ENCODE measurements at places on chromosomes 2 and 18.

DNA sequence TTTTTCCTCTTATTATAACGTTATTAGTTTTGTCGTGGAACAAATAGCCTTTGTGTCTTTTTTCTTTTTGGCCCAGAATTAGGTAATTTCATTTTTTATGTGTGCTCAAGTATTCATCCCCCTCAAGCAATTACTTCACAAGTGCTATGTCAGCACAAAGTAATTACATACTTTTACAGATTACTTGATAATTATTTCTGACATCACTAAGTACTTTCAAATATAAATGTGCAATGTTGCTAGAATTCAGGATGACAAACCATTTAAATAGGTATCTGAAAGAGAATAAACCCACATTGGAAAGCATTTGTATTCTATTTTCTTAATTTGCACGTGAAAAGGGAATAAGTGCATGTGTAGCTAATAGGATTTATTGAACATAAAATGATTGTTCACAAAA is 238.2 kb downstream of the CDH7 start:
- no peak for DNase-seq

- no peak for DNase-seq
Observed at GRCh38 chr2:97693476-97693875, 19.9 kb upstream of the ZAP70 start.

DNA sequence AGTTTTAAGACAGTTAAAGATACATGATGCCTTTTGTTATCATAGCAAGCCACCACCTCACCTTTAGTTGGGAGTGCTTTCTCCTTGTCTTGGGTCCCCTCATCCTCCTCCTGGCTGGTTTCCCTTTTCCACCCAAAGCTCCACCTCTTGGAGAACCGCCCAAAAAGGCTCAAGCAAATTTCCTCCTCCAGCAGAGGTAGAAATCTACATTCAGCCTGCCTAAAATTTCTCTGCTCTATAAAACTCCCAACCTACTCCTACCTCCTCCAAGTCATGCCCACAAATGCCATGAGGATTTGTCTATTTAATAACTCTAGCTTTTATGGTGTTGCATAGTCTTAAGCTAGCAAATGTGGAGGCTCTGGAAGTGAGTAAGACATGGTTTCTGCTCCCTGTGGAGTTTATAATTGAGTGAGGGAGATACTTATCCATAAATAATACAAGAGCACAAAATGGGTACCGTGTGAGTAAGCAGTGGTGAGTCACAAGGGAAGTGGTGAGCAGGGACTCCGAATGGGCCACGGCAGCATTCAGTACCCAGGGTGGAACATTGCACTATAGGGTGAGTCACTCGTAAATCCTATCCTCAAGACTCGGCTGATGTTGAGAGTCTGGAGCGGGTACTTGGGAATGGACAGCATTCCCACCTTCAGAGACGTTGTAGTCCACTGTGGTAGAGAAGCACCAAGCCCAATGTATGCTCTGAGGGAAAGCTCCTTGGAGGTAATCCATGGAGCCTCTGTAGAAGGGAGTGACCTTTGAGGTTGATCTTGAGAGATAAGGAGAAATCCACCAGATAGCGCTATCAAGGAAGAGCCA is 146.3 kb downstream of the RTN4 start:
- DNase-seq, result no peak

GRCh38 chr2:119207447-119207846 is 16.2 kb upstream of the STEAP3 start:
- no peak for DNase-seq

DNA sequence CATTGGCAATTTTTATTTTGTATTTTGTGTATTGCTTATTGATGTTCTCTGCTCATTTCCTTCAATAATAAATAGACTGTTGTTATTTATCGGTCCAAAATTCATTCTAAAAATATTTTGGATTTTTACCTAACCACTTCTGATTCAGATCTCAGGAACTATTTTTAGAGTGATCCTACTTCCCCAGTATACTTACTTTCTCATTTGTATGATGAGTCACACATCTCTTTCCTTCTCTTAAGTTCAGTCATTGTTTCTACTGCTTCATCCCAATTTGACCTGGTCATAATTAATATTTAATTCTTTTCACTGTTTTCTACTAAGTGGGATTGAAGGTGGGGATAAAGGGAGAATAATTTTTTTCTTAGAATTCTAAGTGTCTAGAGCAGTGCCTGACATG is 75.1 kb downstream of the AGPS start:
- DNase-seq, result no peak

DNA sequence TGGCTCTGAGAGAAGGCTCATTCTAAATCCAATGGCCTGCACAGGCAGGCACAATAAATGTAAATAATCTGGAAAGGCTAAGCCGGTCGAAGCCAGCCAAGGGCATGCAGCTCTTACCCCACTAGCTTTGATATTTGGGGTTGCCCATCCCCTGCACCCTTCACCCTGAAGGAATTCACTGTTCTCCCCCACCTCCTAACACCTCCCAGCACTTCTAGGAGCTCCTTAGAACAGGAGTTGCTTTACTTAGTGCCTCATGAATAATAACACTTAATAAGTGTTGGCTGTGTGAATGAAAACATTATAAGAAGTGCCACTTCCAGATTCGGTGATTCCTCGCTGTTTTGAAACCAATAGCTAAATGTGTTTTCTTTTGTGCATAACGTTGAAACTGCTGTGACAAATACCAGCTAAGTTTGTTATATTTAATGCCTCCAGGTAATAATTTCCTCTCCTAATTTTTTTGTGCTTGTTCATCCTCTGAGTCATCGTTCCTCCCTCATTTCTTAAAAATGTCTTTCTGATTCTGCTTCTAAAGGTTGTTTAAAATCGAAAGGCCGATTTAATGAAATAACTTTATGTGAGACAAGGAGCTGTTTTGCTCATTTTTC is 458.8 kb downstream of the METTL4 start:
- no peak for DNase-seq

- DNase-seq, result no peak
Observed at GRCh38 chr2:163604941-163605555, 130.8 kb downstream of the FIGN start.

- DNase-seq, result peak; percentile 70
Observed at GRCh38 chr2:162521871-162522650, 178.1 kb downstream of the GCA start.

DNA sequence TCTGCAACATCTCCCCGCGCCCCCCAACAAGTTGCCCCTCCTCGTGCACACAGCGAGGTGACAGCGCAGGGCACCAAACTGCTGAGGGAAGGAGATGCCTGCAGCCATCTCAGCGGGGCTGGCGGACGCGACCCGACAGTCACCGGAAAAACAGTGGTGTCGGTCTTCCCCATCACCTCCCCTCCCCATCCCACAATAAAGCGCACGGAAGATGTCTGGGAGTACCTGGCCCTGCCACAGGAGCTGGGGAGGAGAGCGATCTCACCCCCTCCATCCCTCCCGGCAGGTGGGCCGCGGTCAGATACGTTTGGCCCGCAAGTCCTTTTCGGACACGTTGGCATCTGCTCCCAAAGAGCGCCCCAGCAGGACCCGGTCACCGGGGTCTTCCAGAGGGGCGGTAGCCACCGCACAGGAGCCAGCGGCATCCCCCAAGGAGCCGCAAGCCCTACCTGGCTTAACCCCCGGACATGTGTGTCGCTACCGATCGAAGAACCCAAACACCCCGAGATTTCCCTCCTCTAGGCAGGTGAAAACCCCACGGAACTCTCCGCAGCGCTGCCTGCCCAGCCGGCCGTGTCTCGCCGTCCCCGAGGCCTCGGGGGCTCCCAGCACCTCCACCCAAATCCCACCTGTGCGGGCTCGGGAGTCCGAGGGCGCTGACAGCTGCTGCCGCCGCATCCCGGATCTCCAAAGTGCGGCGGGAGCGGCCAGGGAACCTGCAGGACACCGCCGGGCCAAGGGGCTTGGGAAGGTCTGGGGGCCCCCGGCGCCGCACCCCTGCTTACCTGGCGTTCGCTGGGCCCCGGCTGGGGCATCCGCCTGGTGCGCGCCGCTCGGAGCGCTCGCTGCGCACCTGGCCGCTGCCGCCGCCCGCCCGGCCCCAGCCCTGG is 657 bp downstream of the ATP8B1 start:
- DNase-seq, result peak; percentile 8

GRCh38 chr2:105869341-105869740 is 124.6 kb downstream of the NCK2 start:
- DNase-seq, result no peak

DNA sequence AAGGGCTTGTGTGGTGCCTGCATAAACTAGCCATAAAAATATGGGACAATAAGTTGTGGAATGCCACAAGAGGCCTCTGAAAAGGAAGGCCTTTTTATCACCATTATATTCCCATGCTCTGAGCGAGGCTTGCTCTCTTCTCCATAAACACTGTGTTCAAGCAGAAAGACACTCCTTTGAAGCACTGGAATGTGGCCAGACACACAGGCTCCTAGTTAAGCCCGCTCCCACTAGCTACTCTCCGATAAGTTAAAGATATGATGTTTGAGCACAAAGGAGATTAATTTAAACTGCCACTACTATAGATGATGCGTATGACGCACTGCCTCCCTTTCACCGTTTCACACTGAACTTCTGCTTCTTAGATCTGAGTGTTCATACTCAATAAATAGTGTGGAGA is 188.7 kb upstream of the TWIST2 start:
- no peak for DNase-seq

- DNase-seq, result no peak
Observed at GRCh38 chr18:36947820-36948348, 119.0 kb downstream of the KIAA1328 start.

DNA sequence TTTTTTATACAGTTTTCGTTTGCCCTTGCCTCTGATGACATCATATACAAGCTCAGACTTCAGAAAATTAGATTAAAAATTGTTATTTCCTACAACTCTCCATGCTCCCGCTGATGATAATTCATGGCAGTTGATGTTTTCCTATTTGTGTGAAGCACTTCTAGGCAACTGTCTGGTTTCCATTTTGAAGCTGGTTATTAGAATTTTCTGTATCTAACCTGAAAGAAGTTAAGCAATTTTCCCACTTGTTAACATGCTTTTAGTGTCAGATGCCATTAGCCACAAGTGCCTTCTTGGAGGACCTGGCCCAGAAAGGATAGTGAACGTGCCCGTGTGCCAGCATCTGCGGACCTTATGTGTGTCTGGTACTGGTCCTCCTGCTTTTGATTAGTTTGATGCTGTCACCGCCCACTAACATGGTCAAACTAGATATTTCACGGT is 347.6 kb upstream of the RAB12 start:
- DNase-seq, result no peak

DNA sequence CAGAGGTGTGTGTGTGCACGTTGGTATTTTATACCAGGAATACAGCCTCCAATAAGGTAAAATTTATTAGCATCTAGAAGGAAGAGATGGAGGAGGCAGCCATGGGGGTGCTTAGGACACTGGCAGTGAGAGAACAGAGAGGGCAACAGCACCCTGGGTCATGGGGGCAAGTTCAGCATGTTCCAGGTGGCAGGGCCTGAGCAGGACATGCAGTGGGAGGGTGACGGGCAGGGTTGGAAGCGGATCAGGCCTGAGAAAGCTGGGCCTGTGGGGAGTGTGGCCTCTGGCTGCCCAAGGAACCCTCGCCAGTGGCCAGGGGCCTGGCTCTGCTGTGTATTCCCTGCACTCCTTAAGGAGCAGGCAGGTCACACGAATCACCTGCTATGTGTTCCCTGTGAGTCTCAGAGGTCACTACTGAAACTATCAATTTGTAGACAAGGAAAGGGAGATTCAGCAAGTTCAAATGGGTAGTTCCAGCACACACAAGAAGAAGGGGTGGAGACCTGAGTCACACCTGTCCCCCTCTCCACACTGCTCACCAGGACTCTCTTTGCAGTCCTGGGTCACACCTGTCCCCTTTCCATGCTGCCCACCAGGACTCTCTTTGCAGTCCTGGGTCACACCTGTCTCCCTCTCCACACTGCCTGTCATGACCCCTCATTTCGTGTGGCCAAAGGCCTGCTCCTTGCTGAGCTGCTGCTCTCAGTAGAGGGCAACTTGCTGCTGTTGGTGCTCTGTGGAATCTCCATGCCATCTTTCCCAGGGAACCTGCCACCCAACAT is 463.9 kb upstream of the HS6ST1 start:
- DNase-seq, result no peak

DNA sequence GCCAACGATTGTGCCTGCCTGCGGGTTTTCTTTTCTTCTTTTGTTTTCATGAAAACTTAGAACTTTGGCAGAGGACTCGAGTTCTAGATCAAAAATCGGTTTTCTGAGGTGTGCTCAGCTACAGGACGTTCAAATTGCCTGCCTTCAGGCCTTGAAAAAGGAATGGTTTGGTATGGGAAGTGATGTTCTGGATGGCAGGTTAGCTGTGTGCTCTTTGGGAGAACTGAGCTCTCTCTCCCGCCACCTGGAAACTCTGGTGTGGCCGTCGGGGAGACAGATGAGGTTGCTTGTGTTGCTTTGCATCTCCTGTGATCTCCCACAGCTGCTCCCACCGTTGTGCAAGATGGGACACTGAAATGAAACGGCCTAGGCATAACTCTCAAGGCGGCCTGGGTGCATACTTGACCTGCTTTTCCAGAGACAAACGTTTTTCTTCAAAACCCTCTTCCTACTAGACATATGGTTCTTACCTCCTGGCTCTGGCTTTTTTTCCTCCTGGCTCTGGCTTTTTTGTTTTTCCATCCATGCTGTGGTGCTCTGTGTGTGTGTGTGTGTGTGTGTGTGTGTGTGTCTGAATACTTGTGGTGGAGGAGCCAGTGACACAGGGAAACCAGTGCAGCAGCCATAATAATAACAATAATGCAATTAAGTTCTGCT is 2.0 kb downstream of the FMNL2 start:
- peak; percentile 29 for DNase-seq

DNA sequence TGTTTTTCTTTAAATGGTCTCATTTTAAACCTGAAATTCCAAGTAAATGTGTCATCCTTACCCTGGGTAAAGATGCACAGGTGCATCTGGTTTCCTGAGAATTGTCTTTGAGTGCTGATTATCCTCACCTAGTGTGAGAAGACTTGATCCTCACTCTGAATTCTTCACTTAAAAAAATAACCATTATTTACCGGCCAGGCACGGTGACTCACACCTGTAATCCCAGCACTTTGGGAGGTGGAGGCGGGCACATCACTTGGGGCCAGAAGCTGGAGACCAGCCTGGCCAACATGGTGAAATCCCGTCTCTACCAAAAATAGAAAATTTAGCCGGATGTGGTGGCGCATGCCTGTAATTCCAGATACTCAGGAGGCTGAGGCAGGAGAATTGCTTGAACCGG is 9.9 kb upstream of the WNT6 start:
- no peak for DNase-seq

GRCh38 chr2:235091983-235092382 is 140.2 kb downstream of the SH3BP4 start:
- no peak for DNase-seq

DNA sequence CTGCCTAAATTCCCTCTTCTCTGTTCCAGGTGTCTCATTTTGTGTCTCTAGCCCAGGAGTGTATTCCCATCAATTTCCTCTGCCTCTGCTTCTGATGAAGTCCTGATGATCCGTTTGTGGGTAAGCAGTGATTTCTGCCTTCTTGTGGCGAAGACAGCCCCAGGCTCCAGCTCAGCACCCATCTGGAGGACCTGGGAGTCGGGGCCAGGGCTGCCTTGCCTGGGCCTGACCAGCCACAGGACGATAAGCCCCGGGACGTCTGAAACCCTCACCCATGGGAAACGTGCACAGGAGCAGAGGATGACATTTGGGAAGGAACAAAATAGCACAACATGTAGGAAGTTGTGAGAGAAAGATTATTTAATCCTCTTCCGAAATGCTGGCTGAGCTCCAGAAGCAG is 206.9 kb downstream of the FBXO15 start:
- no peak for DNase-seq

Data from NCI-H2171 (cell line).